Hematopoietic multipotent progenitor cell treated with erythropoietin and hydrocortisone succinate and interleukin-3 and kit ligand, for 17 days (in vitro differentiated cells): ENCODE measurements at places on chromosomes 3 and 15.

DNA sequence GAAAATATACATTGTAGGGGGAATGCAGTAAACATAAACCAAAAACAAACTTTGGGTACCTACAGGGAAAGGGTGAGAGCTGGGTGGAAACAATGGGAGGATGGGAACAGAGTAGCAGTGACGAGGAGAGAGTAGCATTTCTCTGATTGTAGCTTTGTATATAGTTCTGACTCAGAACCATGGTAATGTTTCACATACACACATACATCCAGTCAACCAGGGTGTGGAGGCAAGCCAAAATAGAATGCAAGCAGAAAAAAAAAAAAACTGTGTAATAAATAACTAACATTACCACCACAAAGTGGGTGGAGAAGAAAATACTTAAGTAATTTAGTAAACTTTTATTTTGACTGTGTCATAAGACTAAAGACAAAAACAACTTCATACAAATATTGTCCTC is 27.2 kb downstream of the BCL2A1 start:
- DNase-seq: no peak

GRCh38 chr3:98793971-98794370 is 30.8 kb downstream of the ST3GAL6 start:
- no peak for DNase-seq

DNA sequence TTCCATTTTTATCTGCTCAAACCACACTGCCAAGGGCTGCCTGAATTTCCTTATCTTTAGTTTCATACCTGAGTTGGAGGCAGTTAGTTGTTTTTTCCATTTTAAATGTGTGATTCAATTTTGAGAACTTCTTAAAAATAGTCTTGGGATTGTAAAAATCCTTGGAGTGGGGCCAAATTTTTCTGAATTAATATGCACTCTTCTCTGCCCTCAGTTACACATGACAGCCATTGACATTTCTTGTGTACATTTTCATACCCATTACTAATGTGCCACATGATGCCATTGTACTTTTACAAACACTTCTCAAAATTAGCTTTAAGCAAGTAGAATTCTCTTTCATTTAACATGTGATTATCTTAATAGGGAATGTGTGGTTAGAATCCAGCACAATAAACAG is 141.7 kb downstream of the C3orf38 start:
- no peak for DNase-seq

GRCh38 chr3:194608981-194609380 is 24.2 kb downstream of the TMEM44 start:
- DNase-seq: no peak

DNA sequence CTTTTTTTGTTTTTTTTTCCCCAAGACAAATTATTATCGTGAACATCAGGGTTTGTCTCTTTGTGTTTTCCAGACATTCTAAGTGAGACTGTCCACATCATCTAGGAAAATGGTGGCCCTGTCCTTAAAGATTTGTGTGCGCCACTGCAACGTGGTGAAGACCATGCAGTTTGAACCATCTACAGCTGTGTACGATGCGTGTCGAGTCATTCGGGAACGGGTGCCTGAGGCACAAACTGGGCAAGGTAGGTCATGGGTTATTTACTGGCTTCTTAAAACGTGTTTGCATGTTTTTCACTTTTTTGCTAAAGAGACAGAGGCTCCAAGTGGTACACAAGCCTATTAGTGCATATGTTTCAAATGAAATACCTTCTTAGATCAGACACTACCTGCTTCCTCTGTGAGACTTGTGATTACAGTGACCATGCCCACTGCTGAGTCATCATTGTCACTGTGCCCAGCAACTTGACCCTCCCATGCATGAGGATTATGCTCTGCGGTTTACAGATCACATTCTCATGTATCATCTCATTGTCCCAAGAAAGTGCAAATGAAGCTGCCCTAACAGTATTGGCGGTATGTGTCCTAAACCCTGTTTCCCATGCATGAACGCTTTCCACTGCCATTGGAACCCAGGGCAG is 395.2 kb upstream of the TPM1 start:
- peak; percentile 44 for DNase-seq
